ENCODE measurements at places on chromosomes 11 and 22.

DNA sequence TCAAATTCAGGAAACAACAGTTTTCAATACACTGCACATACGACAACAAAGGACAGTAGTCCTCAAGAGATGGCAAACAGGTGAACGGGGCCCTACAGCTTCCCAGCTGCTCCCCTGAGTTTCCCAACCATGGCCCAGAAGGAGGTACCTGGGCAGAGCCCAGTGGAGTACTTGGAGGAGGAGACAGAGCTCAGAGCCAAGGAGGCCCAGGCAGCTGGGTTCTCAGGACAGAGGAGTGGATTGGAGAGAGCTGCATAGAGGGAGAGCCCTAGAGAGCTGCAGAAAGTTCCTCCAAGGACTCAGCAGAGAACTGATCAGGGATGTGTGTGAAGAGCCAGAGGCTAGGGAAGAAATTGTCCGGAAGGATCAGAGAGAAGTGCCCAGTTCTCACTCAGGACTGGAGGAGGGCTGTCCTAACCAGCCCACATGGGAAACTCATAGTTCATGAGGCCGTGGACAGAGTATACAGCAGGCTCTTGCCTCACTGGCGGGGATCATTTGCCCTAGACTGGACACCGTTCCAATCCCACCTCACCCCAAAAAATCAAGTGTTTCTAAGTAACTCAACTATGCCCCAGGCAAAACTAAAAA lies 7.6 kb upstream of the ASCL2 start:
- no peak for DNase-seq

DNA sequence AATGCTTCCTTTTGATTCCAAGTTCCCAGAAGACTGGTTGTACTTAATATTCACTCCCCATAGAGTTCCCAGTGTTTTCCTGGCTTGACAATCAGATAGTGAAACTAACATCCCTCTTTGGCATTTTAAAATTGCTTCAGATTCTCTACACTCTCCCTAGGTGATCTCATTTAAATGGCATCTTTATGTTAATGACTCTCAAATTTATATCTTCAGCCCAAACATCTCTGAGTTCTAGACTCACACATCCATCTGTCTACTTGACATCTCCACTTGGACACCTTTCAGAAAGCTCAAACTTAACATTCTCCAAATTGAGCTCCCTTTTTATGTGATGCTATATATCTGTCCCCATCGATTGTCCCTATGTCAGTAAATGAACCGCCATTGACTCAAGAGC lies 232.0 kb downstream of the NTM start:
- DNase-seq, result no peak

DNA sequence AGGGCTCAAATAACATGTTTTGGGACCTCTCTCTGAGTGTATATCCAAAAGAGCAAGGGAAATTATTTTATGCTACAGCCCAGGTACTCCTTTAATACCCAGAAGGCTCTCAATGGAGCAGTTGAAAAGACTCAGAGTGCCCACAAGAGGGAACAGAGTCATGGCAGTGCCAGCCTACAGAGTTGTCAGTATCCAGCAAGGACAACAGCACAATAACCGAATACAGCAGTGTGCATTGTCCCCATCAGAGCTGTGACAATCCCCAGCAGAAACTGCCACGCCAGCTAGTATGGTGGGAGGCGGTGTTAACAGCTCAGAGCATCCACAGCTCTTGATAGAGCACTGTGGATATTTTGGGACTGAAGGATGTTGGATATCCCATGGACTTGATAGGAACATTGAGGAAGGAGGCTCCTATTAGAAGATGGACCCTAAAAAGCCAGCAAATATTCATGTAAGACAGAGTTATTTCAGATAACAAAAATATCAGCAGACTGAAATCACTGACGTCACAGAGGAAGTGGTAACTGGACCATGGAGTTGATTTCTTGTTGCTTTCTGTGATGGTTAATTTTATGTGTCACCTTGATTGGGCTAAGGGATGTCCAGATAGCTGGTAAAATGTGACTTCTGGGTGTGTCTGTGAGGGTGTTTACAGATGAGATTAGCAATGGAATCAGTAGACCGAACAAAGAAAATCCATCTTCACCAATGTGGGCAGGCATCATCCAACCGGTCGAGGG lies 17.7 kb upstream of the PAFAH1B2 start:
- DNase-seq, result no peak

DNA sequence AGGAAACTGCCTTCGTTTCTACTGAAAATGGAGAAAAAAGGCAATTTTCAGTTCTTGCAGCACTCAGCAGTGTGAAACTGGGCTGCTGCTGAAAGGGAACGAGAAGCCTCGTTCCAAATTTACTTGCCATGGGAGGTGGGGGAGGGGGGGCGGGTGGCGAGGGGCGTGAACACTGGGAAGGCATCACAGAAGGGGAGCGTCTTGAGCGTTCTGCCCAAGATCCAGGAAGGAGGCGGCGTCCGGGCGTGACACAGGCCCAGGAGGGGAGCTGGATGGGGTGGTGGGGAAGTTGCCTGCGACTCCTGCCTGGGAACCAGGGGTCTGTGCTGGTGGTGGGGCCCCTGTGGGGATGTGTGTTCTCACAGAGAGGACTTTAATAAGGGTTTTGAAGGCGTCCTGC lies 213.5 kb downstream of the CTTN start:
- DNase-seq, result no peak

DNA sequence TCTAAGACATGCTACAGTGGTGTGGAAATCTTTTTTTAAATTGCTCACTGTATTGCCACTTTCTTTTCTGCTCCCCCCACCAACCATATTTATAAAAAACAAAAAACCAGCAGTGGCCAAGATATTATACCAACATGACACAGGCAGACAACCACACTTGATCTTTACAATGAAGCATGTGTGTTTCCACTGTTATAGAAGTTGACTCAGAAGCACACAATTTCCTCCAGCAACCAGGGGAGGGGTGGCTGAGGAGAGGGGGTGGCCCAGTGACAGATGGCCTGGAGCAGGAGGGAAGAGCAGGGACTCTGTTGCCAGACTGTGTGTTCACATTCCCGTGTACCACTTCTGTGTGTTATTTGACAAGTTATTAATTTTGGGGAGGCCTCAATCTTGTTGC lies 14.8 kb downstream of the CD59 start:
- peak; percentile 29 for DNase-seq

- no peak for DNase-seq
Measured at GRCh38 chr11:76513654-76514034, 68.8 kb downstream of the EMSY start.

GRCh38 chr11:85355921-85356320 lies 271.2 kb downstream of the DLG2 start:
- DNase-seq, result no peak

- peak; percentile 87 for DNase-seq
Measured at GRCh38 chr11:67583247-67584204, at the start of gene GSTP1. GSTP1 (plus strand) TSS chr11:67583812; CDS start chr11:67583844, 32 bp downstream.

DNA sequence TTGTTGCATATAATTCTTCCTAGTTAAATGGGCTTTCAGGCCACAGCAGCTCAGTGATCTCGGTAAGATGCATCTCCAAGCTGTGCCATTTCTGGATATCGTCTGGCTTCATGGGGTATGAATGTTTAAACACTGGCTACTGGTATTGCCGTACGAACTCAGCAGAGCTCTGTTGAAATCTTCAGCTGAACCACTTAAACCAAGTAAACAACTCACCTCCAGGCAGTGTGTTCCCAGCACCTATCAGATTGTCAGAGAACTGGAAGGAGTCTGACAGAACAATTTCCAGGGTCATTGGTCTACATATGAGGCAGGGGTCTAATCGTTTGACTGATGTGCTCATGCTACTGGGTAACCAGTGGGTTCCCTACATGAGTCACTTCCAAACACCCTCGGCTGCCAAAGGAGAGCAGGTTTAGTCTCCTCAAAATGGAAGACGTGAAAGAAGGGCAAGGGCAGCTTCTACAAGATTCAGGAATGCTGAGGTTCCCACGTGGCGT lies 93.2 kb upstream of the BMAL1 start:
- no peak for DNase-seq

- no peak for DNase-seq
Measured at GRCh38 chr22:29811377-29811776, 26.7 kb downstream of the ASCC2 start.

- no peak for DNase-seq
Measured at GRCh38 chr22:32754413-32755041, 47.0 kb upstream of the TIMP3 start.

DNA sequence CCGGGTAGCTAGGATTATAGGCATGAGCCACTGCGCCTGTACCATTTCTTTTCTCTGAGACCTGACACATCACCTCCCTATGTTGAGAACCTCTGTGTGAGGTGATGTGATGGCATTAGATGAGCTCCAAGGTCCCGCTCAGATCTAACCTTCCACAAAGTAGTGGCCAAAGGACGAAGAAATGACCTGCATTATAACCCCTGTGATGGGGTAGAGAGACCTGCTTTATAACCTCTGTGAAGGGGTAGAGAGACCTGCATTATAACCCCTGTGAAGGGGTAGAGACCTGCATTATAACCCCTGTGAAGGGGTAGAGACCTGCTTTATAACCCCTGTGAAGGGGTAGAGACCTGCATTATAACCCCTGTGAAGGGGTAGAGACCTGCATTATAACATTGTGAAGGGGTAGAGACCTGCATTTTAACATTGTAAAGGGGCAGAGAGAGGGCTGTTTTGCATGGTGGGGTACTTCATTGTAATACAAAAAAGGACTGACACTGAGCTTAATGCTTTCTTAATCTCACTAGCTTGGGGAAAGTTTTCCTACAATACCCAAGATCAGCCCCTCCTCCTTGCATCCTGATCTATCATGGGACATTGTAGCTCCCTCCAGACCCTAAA lies 8.5 kb downstream of the MIEF1 start:
- DNase-seq, result no peak

Data from RCC 7860 (cell line).